ENCODE measurements at places on chromosomes 12 and 14.

- no peak for DNase-seq
Measured at GRCh38 chr14:93965287-93965821, 11.0 kb downstream of the ASB2 start.

DNA sequence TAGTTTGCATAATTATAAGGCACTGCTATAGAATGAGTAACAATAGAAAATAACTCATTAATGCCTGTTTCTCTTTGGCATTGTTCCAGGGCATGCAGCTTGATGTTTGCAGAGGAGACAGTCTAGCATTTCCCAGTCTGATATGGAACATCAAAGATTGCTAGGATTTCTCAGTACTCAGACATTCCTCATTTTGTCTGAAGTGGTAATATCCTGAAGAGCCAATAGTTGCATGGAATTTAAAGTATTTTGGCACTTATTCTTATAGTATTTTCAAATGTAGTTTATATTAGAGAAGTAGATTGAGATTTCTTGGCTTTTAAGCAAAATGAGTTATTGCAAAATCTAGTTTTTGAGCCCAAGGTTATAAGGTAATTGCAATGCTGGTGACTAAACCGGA lies 337.3 kb upstream of the E2F7 start:
- no peak for DNase-seq

DNA sequence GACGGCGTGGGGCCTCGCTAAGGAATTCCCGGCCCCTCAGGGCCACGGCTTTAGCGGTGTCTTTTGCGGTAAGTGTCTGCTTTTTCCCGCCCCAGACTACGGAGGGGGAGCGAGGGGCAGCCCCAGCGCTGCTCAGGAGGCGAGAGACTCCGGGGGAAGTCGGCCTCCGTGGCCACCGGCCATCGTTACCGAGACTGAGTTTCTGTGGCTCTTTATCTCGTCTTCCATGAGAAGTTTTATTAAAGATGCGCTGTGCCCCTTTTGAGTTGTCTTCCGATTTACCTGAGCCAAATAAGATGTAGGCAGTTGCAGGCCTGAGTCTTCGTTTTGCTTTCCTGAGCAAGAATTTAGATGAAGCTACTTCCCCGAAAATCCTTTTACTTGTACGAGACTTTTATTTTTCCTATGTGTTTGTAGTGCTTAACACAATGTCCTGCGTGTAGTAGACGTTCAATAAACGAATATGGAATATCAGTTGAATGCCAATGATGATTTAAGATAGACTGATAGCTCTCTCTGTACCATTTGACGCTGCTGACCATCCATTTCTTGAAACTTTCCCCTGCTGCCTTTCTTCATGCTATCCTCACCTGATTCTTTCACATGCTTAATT lies 462 bp downstream of the SRP54 start:
- peak; percentile 67 for DNase-seq

GRCh38 chr14:74635847-74636246 lies 23.8 kb upstream of the LTBP2 start:
- DNase-seq: no peak

GRCh38 chr14:105091517-105092170 lies 26.4 kb upstream of the GPR132 start:
- no peak for DNase-seq

DNA sequence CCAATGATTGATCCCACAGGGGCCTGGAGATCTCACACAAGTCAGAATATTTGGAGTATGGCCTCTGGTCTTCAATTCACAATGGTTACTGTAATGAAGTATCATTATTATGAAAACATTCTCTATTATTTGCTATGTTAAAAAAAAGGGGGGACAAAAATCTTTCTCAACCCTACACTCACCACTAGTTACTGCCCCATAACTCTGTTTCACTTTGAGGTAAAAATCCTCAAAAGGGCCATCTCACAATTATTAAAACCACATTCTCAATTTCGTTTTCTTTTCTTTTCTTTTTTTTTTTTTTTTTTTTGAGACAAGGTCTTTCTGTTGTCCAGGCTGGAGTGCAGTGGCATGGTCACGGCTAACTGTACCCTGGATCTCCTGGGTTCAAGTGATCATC lies 59.6 kb upstream of the KCNC2 start:
- DNase-seq: no peak

DNA sequence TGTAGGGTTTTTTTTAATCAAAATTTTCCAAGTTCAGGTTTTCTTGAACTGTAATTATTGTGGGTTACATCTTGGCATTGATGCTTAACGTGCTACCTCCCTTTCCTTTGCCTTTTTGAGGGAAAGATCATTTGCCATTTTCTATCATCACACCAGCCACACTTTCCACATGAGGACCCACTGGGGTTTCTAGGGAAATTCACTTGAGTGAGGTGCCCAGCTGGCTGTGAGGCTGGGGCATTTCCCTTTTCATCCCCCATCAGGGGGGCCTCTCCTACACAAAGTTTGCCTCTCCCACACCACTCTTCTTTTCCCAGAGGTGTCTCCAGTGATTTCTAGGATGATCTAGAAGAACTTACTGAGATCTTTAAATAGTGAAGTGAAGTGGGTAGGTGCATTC lies 335.7 kb downstream of the BMP4 start:
- DNase-seq: no peak

DNA sequence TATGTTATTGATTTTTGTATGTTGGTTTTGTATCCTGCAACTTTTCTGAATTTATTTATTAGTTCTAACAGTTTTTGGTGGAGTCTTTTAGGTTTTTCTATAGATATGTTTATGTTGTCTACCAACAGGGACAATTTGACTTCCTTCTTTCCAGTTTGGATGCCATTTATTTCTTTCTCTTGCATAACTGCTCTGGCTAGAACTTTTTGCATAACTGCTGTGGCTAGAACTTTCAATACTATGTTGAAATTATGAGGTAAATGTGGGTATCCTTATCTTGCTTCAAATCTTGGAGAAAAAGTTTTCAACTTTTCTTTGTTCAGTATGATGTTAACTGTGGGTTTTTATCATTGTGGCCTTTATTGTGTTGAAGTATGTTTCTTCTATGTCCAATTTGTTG lies 39.9 kb upstream of the PLBD1 start:
- no peak for DNase-seq

GRCh38 chr12:57151741-57152630 lies 4.6 kb upstream of the LRP1-AS start:
- no peak for DNase-seq

DNA sequence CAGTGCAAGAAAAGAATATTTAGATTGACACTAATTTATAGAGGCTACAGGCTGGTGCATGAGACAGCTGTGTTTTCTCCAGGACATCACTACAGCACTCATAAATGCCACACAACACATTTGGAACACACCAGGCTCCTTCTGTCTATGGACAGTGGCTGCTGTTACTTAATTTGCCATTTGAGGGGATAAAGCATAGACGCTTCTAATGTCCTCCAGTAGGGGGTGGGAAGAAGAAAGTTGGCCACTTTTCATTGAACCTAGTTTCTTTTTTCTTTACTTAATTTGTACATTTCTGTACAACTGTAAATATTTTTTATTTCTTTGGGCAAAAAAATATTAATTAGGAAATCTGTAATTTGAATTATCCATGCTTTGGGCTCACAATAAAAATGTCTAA lies 12.4 kb upstream of the RTN1 start:
- no peak for DNase-seq
